OCI-M1 (cell line): ENCODE measurements at places on chromosomes 5 and 9.

DNA sequence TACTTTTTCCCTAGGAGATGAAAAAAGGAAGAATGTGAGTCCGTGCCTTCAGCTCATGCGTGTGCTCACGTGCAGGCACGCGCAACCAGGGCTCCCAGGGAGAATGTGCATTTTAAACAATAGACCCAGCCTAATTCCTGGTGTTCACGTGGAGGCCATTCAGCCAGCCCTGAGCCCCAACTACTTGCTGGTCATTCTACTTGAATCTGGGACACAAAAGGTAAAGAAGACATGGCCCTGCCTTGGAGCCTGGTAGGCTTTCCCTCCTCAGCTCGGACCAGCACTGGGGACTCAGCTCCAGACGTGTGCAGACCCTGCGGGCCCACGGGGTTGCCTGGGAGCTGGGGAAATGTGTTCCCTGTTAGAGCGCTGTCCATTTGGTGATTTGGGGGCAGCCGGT is 125.5 kb downstream of the MVB12B start:
- DNase-seq: no peak

DNA sequence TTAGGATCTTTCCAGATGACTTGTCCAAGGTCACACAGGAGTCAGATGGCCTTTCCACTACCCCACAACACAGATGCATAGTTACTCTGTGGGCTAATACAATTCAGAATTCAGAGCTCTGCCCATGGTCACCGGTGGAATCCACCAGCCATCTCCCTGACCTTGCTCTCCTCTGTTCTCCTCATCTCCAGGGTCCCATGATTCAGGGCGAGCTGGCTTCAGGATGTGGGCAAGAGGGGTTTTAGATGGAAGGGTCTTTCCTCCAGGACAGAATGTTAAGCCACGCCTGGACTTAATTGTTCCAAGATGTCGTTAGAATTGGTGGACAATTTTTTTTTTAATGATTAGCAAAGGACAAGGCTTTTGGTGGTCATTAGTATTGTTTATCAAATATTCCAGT is 81.7 kb upstream of the LARP1 start:
- no peak for DNase-seq

DNA sequence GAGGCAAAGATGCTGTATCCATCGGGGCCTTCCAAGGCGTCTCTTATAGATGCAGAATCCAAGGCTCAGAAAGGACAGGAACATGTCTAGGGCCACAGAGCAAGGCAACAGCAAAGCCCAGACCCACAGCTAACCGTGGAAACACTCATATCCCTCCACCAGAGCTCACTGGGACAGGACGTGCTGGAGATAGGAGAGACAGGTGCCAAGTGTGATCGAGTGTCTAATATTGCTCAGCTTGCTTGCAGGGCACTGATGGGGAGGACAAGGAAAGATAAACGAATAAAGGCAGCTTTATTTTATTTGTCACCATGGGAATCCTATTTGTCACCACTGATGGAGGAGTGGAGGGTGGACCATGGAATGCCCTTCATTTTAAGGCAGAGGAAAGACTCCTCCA is 44.0 kb upstream of the AKNA start:
- DNase-seq: no peak

GRCh38 chr9:121503444-121503843 is 3.8 kb upstream of the GGTA1 start:
- no peak for DNase-seq

GRCh38 chr9:130898552-130898852 is 1.9 kb upstream of the QRFP start:
- DNase-seq: no peak

DNA sequence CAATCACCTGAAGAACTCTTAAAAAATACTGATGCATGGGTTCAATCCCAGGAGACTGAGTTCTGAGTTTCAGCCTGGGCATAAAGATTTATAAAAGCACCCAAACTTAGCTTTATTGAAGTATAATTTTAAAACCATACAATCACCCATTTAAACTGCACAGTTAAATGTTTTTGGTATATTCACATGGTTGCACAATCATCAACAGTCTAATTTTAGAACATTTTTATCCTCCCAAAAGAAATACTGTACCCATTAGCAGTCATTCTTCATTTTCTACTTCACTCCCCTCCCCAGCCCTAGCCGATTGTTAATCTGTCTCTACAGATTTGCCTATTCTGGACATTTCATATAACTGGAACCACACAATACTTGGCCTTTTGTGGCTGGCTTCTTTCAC is 141.7 kb downstream of the ARSB start:
- no peak for DNase-seq

DNA sequence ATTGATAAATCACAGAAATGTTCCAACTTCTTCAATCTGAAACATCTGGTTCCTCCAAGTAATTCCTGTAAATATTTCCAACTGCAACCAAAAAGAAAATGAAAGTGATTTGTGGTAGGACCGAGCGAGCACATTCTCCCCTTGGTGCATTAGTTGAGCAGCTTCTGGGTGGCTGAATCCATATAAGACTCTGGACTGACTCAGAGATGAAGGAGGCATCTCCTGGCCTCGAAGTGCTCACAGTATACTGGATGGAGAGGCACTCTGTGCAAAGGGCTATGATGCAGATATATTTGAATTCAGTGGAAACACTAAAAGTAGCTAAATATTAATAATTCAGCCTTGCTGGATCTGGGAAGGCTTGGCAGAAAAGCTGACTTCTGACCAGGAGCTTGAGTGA is 265.0 kb downstream of the MARCHF11 start:
- peak; percentile 48 for DNase-seq

GRCh38 chr9:29319736-29320513 is 1746.6 kb upstream of the C9orf72 start:
- peak; percentile 88 for DNase-seq

DNA sequence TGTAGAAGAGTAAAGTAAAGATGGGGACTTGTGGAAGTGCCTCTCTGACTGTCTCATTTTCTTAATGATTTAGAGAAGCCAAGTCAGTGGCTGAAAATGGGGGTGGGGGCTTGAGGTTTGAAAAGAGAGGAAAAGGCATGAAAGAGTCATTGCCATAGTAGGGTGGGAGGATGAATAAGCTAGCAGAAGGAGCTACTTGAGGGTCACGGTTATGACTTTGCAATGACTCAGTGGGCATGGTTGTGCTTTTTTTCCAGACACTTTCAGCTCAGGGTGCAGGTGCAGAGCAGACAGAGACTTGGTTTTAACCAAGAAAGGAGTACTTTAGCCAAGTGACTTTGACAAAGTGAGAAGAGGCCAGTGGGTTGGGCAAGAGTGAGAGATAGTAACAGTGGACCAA is 117.8 kb downstream of the PTTG1 start:
- DNase-seq: no peak

DNA sequence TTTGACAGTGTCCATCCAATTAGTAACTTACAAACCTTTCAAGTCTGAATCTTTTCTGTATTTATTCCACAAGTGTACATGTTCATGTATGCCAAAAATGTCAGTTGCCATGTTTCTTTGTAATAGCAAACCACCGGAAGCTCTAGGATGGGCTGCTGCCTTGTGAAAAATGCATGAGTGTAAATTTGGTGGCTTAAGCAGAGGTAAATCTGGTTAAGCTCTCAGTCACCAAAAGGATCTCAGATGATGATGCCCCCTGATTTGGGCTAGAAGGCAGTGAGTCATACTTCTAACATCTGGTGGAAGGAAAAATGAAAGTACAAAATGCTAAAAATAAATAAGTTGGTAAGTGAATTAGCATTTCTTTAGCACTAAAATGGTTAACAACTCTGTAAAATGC is 567.5 kb downstream of the ELAVL2 start:
- DNase-seq: peak; percentile 20

DNA sequence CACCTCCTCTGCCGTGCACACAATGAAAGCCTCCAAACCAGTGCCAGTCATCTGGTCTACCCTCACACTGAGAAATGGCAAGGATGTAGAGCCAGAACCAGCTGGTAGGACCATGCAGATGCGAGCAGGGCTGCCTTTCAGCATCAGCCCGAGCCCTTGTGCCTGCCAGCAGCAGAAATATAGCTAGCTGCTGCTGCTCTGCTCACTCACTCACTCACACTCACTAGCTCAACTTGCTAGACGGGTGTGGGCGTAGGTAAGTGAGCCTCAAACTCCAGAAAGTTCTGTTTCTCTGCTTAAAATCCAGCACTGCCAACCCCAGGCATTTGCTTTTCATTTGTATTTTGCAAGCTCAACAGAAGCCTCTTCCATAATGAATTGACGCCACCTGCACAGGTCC is 114.0 kb downstream of the DRD1 start:
- no peak for DNase-seq

GRCh38 chr5:134879456-134879855 is 5.3 kb downstream of the TXNDC15 start:
- no peak for DNase-seq

- no peak for DNase-seq
Measured at GRCh38 chr5:14178671-14179211, 35.6 kb downstream of the TRIO start.

DNA sequence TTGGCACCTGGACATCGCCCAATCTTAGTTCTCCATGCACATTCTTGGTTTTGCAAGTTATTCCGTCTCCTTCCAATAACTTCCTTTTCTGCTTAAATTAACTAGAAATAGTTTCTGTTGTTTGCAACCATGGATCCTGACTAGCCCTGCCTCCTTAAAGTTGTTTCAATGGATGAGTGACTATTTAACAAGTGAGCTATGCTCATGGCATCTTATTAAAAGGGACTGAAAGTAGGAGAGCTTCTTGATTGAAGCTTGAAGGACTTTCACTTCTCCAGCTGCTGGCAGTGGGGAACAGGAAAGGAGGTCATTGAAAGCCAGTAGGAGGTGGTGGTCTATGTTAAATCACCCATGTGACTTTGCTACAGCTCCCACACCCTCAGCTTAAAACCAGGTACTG is 466.8 kb downstream of the ARHGEF28 start:
- no peak for DNase-seq

DNA sequence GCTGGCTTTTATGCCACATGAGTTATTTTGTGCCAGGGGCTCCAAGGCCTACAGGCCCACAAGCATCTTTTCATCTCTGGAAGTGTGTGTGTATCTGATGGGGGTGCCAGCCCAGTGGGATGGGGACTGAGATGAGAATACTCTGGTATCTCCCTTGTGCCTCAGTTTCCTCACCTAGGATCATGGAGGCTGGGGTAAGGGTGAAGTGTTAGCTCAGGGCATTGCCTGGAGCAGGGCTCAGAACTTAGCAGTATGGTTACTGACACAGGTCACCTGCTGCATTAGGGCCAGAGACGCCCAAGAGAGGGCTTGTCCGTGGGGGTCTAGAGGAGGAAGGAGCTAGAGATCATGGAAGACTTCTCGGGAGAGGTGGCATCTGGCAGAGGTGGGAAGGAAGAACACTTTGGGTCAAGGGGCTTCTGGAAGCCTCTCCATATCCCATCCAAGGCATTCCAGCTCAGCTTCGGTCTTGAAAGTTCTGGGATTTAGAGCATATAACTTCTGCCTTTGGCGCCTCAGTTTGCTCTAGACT is 742 bp upstream of the WNK2 start:
- DNase-seq: no peak

GRCh38 chr9:137778914-137779313 is 98.7 kb upstream of the CACNA1B start:
- no peak for DNase-seq

DNA sequence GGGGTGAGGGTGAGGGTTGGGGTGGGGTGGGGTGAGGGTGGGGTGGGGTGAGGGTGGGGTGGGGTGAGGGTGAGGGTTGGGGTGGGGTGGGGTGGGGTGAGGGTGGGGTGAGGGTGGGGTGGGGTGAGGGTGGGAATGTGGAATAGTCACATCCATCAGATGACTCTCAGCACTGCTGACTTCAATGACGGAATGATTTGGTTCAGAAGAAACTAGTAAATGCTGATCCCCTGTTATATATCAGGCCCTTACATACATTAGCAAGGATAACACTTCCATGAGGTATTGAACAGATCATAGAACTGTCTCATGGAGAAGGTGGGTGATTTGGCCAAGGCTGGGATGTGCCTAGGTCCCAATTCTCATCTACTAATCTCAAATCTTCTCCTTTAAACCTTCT is 24.5 kb upstream of the C5orf47 start:
- DNase-seq: no peak

GRCh38 chr9:36204906-36205547 is 14.3 kb downstream of the CLTA start:
- DNase-seq: no peak

GRCh38 chr5:130974021-130974683 is 190.9 kb downstream of the HINT1 start:
- DNase-seq: no peak
